ENCODE measurements at places on chromosomes 16 and 17. TPM values are rescaled to one million over a fixed set of nuclear protein-coding genes. Genes with fewer than 3 reads are reported as not detected.

- no peak for DNase-seq
Observed at GRCh38 chr17:1789936-1790335, 28.1 kb downstream of the SERPINF1 start.

Gene GHDC
- 6.0 TPM for total RNA-seq

DNA sequence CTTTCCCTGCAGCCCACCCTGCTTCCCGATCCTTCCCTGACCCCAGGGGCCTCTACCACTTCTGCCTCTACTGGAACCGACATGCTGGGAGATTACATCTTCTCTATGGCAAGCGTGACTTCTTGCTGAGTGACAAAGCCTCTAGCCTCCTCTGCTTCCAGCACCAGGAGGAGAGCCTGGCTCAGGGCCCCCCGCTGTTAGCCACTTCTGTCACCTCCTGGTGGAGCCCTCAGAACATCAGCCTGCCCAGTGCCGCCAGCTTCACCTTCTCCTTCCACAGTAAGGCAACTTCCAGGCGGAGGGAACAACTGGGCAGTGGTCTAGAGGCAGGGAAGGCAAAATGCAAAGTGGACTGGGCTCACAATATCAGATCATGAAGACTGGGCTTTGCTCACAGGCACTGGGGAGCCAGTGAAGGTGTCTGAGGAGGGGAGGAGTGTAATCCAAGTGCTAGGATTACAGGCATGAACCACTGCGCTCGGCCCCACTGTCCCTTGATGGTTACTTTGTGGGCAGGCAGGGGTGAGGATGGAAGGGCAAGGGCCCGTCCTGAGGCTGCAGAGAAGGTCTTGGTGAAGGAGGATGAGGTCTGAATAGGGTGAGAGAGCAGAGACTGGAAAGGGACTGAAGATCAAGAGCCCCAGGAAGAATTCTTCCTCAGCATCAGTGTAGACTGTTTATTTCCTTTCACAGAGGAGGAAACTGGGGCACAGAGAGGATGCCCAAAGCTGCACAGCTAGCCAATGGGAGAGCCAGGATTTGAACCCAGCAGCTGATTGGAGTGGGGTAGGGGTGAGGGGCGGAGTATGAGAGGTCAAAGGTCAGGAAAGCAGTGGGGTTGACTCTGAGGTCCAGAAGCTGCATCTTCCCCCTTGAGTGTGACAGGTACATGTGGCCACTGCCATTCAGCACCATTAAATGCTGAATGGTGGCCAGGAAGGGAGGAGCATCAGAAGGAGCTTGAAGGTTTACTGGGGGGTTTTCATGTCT, 16.5 kb upstream of the ADGRG3 start:
- DNase-seq = no peak

Gene HES7
- 0.65 TPM for total RNA-seq

Gene ZNF768
- total RNA-seq = 49.8 TPM

Data from cardiac septum (tissue), 1 donor.